ENCODE measurements at places on chromosomes 7 and 10.

DNA sequence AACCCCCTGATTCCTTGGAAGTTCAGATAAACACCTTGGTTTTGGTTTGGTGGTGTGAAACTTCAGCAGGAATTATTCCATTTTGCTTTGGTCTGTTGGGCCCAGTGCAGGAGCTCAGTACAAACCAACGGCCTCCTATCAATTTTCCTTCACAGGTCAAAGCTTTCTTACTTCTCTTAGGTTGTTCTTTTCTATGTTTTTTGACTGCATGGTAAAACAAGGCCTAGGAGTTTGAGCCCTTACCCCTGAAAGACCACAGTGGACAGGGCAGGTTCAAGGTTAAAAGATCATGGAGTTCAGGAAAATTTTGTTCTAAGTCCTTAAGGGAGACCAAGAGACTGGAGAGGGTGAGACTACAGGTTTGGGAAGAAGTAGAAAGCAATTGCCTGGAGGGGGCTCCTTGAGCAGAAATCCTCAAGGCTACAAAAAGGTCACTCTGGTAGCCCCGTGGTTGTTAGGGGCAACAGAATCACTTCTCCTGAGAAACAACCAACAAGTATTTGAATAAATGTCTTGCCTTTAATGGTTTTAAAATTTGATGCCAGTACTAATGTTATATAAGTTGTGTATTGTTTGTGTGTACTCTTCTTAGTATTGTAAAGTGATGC, 40.9 kb upstream of the FHIP2A start:
- DNase-seq, result no peak

DNA sequence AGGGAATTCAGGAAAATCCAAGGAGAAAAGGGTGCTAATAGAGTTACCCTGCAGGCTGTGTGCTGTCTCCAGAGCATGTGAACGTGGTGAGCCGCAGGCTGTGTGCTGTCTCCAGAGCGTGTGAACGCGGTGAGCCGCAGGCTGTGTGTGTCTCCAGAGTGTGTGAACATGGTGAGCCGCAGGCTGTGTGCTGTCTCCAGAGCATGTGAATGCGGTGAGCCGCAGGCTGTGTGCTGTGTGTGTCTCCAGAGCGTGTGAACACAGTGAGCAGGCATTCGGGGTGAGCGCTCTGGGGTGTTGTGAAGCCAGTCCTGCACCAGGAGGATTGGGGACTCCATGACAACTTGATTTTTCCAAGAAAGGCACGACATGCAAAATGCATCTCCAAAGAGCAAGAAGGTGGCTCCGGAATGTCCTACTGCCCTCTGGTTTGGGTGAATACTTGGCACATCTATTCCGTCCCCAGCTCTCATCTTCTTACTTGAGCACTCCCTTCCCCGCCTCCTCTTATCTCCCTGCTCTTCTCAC, 407.9 kb upstream of the SHH start:
- no peak for DNase-seq

- no peak for DNase-seq
Measured at GRCh38 chr10:52688899-52689298, 83.7 kb downstream of the MBL2 start.

- no peak for DNase-seq
Measured at GRCh38 chr7:128217030-128217805, 23.9 kb upstream of the LEP start.

GRCh38 chr10:124041675-124042445, 51.5 kb downstream of the CHST15 start:
- DNase-seq, result no peak

- DNase-seq, result no peak
Measured at GRCh38 chr10:78196964-78197363, 163.3 kb downstream of the RPS24 start.

- no peak for DNase-seq
Measured at GRCh38 chr10:29585488-29585976, 49.2 kb downstream of the SVIL start.
